Mesenteric fat pad (tissue), 1 donor: ENCODE measurements at places on chromosomes 5 and 9. TPM values are rescaled to one million over a fixed set of nuclear protein-coding genes. Genes with fewer than 3 reads are reported as not detected.

The LCN12 gene
- total RNA-seq, result not detected

The ZFP2 gene
- 1.3 TPM for total RNA-seq

The CARTPT gene
- total RNA-seq, result not detected

The GPSM1 gene
- total RNA-seq, result 11.0 TPM

The SLC22A4 gene
- 5.4 TPM for total RNA-seq

The MYOZ3 gene
- total RNA-seq, result 0.42 TPM

The CYLC2 gene
- total RNA-seq, result not detected

The SNCAIP gene
- total RNA-seq, result 3.6 TPM

- DNase-seq, result no peak
Observed at GRCh38 chr5:161095953-161096352, 243.9 kb upstream of the ATP10B start.

DNA sequence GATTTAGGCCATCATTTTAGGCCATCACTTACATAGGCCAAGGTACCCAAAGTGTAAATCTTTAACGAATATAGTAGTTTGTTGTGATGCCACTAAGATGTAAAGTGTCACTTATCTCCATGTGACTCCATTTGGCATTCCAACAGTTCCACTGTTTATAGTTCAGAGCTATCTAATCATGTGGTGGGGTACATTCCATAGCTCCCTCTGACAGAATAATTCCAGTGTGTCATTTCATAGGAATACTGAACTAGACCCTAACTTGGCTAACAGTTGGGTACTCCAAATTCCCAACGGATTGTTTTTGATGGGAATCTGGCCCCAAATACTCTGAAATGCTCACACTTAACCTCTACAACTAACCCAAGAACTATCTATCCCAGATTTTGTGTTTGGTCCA is 76.7 kb upstream of the FST start:
- no peak for DNase-seq

GRCh38 chr9:93684161-93684765 is 107.9 kb downstream of the PHF2 start:
- DNase-seq, result peak; percentile 68

- no peak for DNase-seq
Observed at GRCh38 chr9:73237140-73237539, 85.5 kb downstream of the ANXA1 start.

- no peak for DNase-seq
Observed at GRCh38 chr9:130417602-130418001, 27.2 kb upstream of the ASS1 start.

DNA sequence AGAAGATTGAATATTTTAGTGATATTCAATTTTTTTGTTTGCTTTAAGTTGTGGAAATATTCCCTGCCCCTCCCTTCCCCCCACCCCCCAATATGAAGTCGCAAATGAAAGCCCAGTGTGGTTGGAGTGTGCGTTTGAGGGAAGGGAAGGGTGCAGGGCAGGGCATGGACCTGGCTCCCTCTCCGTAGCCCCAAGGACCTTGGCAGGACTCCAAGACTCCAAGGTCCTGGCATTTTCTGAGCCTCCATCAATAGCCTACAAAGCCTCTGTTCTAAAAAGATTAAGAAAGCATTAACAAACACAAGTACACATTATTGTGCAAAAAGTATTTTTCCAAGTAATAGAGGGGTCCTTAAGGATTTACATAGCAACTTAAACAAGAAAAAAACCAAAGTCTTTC is 38.8 kb upstream of the PTPN3 start:
- DNase-seq, result no peak

DNA sequence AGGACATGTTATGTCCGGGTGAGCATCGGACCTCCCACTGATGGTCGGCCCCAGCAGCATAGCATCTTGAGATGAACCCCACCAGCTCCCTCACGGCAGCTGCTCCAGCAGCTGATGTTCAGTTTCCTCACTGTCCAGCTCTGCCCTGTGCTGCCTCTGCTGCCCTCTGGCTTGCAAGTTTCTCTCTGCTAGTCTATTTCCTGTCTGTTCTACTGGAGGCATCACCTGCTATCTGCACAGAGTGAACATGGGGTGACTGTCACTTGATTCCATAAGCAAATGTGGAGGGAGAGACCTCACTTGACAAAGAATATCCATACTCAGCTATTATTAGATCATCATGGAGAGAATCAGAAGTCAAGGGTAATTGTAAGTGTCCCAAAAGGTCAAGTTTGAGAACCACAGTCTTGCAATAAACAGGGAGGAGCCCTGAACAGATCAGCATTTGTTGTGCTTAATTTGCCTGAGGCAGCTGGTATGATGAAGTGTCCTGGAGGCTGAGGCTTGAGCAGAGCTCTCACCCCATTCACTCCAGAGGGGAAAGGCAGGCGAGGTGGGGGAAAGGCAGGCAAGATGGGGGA is 702.8 kb downstream of the SEMA5A start:
- DNase-seq, result no peak

- no peak for DNase-seq
Observed at GRCh38 chr5:135371622-135372232, 27.3 kb downstream of the MACROH2A1 start.

- no peak for DNase-seq
Observed at GRCh38 chr5:88480801-88481499, 212.3 kb upstream of the TMEM161B start.

DNA sequence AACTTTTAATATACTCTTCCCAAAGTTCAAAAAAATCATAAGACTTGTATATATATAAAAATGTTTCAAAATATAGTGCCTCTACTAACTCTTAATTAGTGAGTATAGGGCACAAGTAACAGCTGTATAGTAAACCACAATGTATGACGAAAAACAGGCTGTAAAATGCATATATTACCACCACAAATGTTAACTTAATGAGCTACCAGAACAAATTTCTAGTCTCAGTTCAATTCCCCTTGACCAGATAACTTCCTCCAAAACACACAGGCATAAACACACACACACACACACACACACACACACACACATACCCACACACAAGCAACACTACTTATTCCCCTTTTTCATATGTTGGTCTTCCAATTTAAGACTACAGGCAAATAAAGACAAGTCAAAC is 78.8 kb downstream of the FBXL17 start:
- no peak for DNase-seq

DNA sequence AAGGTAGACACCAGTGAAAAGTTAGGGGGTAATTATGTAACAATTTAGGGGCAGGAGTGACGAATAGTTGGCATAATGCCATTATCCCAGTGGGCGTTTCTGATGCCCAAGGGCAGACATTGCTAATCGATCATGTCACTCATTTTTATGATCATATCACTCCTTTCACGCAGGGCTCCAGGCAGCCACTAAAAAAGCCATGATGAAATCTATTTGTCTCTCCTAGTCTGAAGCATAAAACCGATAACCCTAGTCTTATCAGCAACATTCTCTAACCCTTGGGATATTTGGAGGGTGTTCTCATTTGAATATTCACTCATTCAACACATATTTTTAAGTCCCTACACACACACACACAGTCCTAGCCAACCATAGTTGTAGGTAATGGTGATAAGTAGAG is 114.9 kb downstream of the NMUR2 start:
- DNase-seq, result no peak

GRCh38 chr5:16364910-16365309 is 100.7 kb downstream of the ZNF622 start:
- no peak for DNase-seq

DNA sequence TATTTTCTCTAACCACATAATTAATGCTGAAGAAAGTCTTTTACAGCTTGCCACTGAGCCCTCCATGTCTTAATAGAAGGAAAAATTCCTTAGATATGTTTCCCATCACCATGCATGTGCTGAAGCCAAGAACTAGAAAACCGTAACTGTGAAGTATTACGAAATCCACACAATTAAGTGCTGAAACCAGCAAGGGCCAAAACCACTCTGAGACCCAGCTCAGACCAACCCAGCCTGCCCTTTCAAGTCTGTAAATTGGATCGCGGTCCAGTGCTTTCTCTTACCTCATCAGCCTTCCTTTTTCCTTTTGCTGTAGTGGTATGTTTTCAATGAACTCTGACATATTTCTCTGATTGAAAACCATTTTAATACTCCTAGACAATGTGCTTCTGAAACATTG is 26.3 kb downstream of the SEMA5A start:
- DNase-seq, result no peak

DNA sequence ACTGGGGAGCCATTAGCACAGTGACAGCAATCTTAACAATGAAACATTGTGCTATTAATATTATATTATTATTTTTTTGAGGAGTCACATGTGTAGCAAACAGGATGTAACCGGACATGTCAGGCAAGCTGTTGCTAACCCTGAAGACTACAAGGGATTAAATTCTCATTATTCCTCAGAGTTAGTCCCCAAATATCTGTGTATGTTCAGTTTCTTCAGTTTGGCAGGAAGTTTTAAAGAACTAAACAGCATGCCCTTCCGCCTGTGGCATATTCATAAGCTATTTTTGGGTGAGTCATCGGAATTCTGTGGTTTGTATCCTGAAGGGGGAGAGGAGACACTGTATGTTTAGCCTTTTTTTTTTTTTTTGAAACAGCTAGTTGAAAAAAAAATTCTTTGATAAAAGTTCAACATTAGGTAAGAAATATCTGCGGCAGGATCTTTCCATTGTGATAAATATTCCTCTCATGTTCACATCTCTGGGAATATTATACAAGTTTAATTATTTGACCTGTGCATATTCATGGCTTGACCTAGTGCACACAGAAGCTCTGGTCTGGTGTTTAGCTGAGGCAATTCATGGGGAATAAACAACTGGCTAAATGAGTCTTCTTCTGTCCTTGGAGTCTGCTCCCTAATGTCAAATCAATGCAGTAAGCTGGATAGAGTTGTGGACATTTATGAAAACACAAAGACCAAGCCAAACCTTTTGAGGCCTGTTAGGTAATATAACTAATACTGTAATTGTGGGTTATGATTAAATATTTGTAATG is 202.7 kb upstream of the CDKN2B start:
- no peak for DNase-seq

GRCh38 chr9:137294681-137295237 is 7.3 kb downstream of the NRARP start:
- DNase-seq, result no peak

- DNase-seq, result no peak
Observed at GRCh38 chr9:121559183-121559582, 59.5 kb upstream of the GGTA1 start.

DNA sequence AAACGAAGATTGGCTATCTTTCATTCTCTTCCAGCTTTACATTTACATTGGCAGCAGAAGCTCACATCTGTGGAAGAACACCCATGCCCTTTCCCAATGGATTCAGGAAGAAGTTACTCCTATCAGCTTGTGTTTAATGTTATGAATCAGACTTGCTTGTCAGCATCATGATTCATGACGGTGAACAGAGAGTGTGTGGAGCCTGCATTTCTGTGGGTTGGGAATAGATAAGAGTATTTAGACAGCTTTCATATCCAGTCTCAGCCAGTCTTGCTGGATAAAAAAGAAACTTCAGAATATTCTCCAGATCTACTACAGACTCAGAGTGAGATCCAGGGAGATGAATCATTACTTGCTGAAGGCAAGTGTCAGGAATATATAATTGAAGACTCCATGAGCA is 812.9 kb upstream of the ZNF608 start:
- no peak for DNase-seq

- no peak for DNase-seq
Observed at GRCh38 chr5:91307048-91307447, 76.1 kb downstream of the ARRDC3 start.

DNA sequence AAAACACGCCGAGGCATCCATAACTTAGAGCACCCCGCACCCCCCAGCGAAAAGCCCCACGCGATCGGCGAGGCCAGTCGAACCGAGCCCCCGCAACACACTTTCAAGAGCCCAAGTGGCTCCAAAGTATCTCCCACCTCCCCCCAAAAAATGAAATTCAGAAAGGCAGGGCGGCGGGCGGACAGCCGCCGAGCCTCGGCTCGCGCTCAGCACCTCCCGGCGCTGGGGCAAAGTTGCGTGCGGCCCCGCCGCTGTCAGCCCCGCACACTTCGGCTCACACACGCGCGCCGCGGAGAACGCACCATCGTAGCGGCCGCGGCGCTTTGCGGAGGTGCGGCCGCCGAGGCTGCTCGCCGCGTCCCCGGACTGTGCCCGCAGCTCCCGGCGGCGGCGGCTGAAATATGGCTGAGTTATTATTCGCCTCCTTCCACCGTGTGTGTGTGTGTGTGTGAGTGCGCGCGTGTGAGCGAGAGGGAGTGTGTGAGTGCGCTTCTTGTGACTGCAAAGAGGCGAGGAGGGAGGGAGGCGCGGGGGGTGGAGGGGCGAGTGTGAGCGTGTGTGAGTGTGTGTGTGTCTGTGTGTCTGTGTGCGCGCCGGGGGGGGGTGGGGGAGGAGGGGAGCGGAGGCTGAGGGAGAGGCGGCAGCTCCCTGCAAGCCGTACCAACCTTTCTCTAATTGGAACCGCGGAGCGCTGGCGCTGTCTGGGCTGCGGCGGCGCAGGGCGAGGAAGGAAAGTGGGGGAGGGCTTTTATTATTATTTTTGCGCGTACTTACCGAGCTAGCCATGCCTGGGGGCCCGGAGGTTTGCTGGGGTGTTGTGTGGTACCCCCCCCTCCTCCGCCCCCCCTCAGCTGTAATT is 599 bp downstream of the MLLT3 start:
- DNase-seq, result no peak

- DNase-seq, result no peak
Observed at GRCh38 chr9:133327834-133328484, 8.0 kb downstream of the SURF6 start.

GRCh38 chr5:72372923-72373322 is 52.8 kb downstream of the PTCD2 start:
- no peak for DNase-seq

DNA sequence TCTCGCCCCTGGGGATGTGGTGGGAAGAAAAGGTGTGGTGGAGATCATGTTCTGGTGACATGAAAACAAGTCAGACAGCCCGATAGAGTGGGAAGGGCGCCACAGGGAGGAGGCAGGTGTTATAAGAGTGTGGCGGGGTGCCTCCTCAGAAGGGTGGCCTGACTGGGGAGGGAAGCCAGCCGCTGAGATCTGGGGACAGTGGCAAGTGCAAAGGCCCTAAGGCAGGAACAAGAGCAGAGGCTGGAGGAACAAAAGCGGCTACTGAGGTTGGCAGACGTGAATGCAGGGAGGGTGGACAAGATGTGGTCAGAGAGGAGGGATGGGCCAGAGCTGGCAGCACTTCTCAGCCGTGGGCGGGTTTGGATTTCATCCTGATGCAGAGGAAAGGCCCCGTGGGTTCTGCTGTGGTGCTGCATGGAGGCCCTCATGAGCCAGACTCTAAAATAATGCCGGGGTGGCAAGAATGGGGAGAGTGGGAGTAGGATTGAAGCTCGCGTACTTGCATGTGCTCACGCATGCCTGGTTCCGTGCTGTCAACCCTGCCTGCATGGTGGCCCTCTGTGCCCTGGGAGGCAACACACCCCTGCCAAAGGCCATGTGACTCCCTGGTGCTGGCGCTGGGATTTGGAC is 89.2 kb downstream of the MVB12B start:
- DNase-seq, result no peak

DNA sequence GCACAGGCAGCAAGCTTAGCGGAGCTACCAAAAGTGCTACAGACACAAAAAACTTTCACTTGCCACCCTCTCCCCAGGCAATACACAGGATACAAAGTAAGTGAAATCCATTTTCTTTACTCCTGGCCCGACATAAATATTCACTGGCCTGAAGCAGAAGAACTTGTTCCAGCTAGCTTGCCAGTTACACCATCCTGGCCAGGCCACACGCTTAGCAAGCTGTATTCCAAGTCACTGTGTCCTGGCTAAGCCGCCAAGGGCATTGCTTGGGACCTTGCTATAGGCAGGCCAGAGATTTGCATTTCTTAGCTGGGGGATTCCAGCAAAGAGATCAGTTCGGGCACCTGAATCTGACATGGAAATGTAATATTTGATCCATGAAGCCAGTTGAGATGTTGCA is 71.0 kb upstream of the SLC1A3 start:
- DNase-seq, result no peak

- DNase-seq, result no peak
Observed at GRCh38 chr9:90539286-90539685, 103.3 kb downstream of the DIRAS2 start.

GRCh38 chr5:82793808-82794419 is 283.3 kb downstream of the TMEM167A start:
- DNase-seq, result no peak
